ENCODE measurements at places on chromosomes 2 and 18.

- no peak for DNase-seq
These were observed 11.5 kb downstream of the GRB14 start for GRCh38 chr2:164609790-164610189.

DNA sequence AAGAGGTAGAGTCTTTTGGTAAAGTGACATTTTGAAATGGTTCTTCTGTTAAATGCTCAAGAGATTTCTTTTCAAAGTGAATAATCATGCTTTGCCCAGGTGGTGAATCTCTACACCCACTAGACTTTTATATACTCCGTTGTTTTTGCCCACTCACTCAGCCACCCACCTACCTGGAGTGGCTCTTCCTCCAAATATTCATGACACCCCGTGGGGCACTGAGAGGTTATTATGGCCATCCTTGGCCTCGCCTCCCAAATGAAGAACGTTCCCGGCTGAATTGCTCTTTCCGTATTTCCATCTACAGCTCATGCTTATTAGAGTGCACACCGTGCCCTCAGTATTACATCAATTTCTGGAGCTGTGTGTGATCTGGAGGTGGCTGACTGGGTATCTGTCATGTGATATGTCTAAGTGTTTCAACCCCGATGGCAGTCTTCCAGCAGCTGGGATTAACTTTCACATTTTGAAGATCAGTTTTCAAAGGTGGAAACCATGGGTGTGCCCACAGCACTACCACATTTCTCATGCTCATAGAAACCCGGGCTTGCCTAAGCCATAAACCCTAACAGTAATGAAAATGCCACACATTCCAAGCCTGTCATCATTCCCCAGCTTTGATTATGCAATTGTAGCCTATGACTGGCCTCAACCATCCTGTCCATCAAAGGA, 406.6 kb upstream of the MMADHC start:
- DNase-seq = peak; percentile 83

DNA sequence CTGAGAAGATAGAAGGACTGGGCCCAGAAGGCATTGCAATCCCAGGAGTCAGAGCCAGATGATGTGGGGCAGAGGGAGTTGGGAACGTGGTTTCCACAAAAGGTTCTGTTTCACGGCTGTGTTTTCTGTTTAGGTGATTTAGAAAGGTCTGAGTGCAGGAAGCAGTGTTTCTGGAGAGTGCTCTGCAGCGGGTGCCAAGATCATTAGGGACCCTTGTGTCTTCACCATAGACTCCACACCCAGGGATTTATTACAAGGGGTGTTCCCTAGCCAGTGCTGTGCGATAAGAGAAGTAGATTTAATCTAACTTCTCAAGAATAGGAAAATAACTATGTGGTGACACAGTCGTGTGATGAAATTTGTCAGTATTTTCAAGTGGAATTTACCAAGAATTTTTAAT, 221.1 kb upstream of the TPO start:
- no peak for DNase-seq

DNA sequence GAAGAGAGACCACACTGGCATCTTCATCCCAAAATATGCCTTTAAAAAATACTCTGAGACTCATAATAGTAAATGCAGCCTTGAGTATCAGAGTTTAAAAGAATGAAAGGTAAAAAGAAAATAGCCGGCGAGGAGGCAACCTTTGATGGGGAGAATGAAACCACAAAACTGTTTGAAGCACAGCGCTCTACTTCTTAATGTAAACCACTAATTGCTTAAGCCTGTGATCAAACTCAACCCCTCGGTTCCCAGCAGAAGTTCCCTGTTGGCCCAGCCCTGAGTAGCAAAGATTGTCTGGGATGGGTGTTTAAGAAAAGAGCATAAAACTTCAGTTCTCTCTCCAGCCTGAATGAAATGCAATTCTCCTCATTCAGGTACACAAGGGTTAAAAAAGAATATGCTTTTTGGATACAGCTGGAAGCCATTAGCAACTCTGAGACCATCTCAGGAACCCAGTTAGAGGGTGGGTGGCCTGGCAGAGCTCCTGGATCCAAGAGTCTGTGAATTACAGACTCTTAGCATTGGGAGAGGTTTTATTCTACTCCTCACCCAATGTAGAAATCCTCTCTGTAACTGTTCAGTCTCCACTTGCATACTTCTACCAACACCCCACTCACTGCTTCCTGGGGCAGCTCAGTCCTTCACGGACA, 44.8 kb downstream of the VIT start:
- no peak for DNase-seq

GRCh38 chr2:207014424-207014823, 75.1 kb downstream of the CPO start:
- no peak for DNase-seq

DNA sequence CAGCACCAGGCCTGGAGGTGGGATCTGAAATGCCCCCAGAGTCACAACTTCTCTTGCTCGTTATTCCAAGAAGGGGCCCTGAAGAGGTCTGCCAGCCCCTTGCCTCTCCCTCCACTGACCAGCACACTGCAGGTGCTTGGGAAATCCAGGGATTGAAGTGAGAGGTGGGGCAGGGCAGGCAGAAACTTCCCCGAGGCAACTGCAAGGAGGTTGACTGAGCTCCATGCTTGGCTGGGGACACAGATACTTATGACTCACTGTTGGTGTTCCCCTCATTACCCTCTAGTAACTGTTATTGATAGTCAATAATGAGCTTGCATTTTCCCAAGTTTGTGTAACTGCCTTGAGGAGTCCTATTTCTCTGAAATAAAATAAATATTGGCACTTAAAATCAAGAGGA, 47.5 kb downstream of the MARCO start:
- DNase-seq = no peak

DNA sequence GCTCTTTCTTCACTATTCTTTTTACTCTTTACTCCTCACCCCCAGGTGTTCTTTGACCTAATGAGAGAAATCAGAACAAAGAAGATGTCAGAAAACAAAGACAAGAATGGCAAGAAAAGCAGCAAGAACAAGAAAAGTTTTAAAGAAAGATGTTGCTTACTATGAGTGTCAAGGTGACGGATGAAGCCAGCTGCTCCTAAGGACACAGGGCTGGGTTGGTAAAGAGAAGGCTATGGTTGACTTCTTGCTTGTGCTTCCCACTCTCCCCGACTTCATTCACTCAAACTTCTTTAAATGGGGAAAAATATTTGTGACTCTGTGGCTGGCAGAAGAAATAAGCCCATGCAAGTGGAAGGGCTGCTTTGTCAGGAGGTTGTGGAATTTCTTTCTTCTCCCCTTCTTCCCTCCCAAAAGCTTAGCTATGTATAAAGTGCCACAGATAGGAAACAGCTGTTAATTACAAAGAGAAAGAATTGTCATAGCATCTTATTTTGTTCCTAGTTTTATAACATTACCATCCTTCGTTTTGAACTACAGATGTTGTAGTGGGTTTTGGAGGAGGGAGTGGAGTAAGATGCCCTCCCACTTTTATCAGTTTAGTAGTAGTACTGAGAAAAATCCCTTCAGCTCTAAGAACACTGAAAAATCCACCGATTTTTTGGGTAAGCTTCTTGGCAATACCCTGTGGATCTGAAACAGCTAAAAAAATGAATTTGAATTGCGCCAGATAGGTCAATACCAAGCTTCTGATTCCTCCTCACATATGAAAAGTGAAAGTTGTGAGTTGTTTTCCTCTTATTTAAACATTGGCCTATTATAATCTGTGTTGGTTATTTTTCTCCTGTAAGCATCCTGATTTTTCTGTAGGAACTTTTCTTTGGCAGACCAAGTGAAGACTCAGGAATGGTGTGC, 40.7 kb downstream of the RALB start:
- no peak for DNase-seq

DNA sequence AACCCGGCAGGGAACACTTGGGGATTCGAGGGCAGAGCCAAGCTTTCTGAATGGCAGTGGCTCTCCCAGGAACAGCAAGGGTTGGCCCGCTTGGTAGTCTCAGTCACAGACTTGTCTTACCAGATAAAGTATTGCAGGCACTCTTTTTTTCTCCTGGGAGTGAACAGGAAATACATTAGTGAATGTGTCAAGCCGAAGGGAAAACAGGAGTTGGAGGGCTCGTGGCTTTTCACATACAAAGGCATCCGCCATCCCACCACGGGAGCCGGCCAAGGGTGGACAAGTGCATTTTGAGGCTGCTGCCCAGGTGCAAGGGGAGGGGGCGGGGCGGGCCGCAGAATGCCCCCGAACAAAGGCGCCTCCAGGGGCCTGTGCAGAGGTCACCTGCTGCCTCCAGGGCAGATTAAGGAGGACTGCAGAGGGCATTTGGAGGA, 163.3 kb upstream of the SIX3 start:
- DNase-seq = no peak

- DNase-seq = no peak
These were observed 16.8 kb upstream of the NEUROD1 start for GRCh38 chr2:181697126-181697525.

- DNase-seq = no peak
These were observed 247.9 kb upstream of the NT5C1B start for GRCh38 chr2:18837240-18837639.

DNA sequence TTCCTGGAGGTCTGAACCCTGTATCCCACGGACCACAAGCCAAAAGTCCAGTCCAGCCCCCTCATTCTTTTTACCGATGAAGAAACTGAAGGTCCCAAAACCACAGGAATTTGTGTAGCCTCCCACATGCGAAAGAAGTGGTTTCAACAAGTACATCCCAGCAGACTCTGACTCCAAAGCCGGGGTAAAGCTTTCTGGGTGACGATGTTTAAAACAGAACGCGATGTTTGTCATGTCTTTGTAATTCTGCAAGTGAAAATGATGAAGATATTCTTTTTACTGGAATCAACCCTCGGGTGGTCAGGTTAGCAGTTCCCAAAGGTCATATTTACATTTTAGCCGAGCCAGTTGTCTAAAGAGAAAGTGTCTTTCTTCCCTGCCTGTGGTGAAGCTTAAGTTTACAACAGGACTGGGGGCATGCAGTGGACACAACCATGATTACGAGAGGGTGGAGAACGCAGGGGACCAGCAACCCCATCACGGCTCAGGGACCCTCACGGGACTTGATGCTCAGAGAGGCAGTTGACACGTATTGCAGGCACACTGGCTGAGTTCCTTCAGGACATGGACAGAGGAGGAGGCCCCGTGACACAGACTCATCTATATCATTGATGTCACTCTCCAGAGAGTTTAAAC, 17.8 kb upstream of the TMEM131 start:
- no peak for DNase-seq

DNA sequence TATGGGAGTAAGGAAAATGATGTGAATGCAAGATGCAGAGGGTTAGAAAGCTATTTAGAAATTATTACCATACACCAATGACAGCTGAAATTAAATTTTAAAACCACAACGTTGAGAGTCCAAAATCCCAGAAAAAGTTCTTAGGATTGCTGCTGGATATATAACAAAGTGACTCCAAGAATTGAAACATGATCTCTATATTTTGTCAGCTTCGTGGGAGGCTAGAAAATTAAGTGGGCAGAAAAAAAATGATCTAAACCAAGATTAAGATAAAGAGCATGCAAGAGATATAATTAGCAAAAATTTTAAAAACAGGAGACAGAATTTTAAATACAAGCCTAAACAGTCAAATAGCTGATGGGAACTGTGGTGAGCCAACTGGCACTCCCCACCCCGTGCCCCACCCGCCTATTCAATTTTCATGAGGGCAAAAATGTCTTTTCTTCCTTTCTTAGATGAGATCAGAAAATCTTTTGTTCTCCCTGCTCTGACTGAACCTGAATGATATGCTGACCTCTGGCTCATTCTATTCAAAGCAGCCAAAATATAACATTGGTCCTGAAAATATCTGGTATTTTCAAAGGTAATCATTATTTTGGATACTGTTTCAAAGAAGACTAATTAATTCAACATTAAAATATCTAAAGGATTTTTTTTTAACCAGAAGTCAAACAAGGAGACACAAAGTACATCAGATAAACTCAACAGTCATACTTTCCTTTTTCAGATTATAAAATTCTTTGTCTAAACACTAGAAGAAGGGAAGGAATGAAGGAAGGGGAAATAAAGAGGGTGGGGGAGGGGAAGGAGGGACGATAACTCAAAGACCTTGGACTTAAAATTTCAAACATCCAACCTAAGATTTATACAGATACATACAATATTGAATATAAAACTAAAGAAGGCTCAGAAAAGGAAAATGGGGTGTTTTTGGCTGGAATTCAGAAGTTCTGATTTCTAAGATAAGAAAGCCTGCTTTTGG, 12.2 kb downstream of the KANSL3 start:
- no peak for DNase-seq

DNA sequence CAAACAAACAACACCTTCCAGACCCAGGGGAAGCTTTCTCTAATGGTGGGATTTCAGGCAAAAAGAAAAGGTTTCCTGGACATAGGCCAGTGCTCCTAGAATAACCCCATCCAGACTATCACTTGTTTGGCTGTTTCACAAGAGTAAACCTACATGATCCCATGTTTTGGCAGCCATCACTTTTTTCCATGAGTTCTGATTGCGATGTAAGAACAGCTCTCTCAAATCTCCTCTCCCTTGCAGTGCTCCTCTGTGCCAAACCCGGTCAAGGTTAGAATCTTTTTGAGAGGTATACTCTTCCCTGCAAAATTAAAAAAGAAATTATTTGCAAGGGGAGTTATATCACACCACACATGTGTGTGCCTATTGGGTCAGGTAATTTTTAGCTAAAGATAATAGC, 11.9 kb downstream of the GRP start:
- DNase-seq = no peak

- DNase-seq = no peak
These were observed 4.9 kb downstream of the KCNE4 start for GRCh38 chr2:223056701-223057418.

GRCh38 chr2:96391153-96391827, 55.7 kb downstream of the NCAPH start:
- DNase-seq = no peak
